Stimulated activated CD4-positive, alpha-beta T cell treated with anti-CD3 and anti-CD28 coated beads, Interleukin-4, amount 100 ng/mL, for 24 hours (primary cell): ENCODE measurements at places on chromosomes 13 and 19.

- DNase-seq, result no peak
Measured at GRCh38 chr13:64061649-64062048, 2646.0 kb upstream of the PCDH20 start.

DNA sequence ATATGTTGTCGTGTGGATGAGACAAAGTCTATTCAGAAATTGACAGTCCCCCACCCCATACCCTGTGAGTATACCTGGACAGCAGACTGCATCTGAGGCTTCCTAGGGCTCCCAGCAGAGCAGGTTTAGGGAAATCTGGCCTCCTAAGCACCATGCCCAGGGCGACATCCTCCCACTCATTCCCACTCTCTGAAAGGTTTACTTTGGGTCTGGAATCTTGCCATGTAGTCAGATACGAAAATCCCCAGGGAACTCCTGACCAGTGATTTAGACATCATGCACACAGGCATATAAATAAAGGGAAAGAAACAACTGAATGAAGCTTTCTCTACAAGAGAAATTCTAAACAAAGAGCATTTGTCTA, 717 bp upstream of the NALCN start:
- DNase-seq, result no peak

DNA sequence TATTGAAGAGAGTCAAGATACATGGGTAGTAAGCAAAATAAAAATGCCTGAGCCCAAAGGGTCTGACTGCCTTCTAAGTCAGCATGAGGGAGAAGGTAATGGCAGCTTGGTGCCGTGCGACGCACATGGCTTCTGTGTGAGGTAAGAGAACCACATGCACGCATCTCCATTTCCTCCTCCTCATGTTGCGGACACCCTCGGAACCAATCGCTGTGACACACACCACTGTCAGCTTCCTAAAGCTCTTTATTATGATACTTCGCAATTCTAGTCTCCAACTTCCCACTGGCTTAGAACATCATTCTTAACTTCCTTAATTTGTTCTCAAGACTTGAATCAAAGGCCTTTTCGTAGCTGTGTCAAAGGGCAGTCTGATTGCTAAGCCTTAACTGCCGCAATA, 170.1 kb downstream of the OXGR1 start:
- no peak for DNase-seq

- DNase-seq, result no peak
Measured at GRCh38 chr13:48316826-48317510, 13.4 kb downstream of the RB1 start.

DNA sequence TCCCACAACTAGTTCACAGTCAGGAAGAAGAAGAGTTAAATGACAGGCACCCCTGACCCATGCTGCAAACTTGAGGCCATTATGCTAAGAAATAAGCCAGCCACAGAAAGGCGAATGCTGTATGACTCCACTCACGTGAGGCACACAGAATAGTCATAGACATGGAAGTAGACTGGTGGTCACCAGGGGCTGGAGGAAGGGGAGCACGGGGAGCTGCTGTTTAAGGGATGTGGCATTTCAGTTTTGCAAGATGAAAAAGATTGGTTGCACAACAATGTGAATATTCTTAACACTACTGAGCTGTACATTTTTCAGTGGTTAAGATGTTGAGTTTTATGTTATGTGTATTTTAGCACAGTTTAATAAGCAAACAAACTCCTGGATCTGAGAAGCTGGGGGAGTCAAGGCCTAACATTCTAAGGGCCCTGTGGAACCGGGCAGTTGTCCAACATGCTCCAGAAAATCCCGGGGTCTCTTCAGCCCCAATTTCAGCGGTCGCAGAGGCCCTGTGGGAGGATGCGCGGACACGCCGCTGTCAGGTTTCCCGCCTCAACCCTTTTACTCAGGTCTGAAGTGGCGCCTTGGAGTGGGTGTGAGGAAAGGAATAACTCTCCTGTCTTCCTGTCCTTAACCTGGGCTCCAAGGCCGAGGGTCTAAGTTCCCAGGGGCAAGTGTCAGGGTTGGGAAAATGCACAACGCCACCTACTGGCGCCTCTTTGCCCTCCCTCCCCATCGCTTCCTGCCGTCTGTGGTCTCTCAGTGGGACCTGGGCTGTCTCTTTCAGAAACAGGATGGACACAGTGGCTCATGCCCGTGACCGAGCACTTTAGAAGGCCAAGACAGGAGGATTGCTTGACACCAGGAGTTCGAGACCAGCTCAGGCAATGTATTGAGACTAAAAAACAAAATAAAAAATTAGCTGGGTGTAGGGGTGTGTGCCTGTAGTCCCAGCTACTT, 4.4 kb upstream of the TMEM272 start:
- DNase-seq, result peak; percentile 28

GRCh38 chr19:35311901-35312665, 16.9 kb upstream of the CD22 start:
- no peak for DNase-seq

GRCh38 chr13:113364901-113365582, 1.1 kb upstream of the GRTP1 start:
- no peak for DNase-seq

DNA sequence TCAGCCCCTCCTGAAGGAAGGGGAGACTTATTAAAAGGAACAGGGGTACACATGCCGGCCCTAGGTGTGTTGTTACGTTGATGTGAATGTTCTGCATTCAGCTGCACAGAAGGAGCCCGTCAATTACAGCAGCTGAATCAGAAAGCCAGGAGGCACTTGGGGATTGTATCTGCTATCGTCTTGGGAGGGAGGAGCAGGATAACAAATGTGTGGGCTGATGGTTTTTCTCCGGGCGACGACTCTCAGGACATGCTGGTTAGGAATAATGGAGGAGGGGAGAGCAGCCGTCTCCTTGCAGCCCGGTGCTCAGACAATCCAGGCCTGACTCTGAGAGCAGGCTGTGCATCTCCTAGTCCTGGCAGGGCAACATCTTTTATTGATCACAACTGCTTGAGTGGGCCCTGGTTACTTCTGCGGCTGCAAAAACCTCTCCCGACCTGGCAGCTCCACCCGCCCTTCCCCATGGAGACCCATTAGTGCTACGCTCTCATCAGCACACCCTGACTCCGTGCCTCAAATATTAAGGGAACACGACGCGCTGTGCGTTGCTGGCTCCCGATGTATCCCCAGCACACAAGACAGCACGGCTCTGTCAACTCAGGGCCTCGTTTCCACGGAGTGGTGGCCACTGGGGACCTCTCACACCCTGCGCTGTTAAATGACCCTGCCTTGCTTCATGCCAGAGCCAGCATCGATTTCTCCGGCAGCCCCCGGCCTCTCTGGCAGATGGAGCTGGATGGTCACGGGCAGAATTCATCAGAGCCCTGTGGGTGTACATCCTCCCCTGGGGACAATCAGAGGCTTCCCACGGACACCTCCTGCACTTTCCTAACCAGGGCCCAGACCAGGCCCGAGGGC, 25.3 kb downstream of the PEPD start:
- no peak for DNase-seq

GRCh38 chr19:45147835-45148676, 12.7 kb downstream of the NKPD1 start:
- DNase-seq, result no peak

- DNase-seq, result no peak
Measured at GRCh38 chr19:47676811-47677210, 36.4 kb upstream of the EHD2 start.

DNA sequence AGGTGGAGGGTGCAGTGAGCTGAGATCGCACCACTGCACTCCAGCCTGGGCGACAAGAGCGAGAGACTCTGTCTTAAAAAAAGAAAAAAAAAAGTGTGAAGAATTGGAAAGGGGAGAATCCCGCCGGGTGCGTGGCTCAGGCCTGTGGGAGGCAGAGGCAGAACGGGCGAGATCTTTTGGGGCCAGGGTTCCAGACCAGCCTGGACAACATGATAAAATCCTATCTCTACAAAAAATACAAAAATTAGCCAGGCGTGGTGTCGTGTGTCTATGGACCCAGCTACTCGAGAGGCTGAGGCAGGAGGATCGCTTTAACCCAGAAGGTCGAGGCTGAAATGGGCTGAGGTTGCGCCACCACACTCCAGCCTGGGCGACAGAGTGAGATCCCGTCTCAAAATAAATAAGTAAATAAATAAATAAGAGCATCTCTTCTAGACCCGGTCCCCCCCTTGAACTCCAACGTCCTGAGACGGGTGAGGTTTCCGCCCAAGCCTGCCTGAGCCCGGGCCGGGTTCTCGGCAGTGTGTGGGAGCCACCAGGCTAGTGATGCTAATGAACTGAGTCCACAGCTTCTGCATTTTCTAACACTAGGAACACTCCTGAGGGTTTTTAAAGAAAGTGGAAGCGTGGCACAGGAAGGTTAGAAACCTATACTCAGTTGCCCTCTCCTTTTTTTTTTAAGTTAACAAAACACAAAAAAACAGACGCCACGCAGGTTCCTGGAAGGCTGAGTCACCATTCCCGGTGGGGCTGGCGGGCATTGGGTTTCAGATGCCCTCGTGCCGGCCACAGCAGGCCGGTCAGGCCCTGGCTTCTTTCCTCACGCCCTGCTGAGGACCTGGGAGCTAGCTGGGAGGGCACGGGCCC, 22.0 kb downstream of the GPX4 start:
- no peak for DNase-seq

DNA sequence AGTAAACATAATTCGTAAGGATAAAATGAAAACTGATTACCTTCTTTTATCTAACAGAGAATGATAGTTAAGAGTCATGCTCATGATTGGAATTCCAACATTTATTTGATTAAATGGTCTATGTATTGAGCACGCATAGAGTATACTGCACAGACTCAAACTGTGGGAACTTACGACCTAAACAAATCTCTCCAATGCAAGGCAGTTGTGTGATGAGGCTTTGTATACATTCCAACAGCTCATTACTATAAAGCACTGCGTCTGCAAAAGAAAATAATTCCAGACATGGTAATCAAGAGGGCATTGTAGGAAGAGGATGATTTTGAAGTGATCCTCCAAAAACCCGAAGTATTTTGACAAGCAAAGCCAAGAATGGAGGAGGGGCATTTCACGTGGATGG, 169.5 kb downstream of the NUFIP1 start:
- no peak for DNase-seq

- DNase-seq, result no peak
Measured at GRCh38 chr13:24888291-24888931, 124.4 kb downstream of the RNF17 start.

- DNase-seq, result no peak
Measured at GRCh38 chr19:13396250-13397080, 109.8 kb downstream of the CACNA1A start.

DNA sequence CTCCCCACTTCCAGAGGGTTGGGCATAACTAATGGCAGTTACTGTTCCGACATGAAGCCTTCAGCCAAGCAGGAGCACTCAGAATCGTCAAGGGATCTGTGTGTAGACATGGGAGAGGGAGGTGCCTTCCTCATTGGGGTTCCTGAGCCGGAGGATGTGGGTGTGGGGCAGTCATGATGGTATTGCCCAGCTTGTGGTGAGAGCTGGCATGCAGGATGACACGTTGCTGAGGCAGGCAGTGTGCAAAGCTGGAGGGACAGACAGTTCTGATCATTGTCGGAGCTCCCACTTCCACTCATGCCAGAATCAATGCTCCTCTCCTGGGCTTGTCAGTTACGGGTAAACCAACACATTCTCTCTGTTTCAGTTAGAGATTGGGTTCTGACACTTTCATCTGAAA, 83.9 kb upstream of the TSC22D1 start:
- DNase-seq, result no peak

DNA sequence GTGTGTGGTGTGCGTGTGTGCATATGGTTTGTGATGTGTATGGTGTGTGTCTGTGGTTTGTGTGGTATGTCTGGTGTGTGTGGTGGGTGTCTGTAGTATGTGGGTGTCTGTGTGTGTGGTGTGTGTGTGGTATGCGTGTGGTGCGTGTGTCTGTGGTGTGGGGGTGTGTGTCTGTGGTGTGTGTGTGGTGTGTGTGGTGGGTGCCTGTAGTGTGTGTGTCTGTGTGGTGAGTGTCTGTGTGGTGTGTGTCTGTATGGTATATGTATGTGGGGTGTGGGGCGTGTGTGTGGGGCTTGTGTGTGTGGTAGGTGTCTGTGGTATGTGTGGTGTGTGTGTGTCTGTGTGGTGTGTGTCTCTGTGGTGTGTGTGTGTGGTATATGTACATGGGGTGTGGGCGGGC, 300.7 kb downstream of the TEX29 start:
- DNase-seq, result no peak

GRCh38 chr13:91358387-91358782, 10.9 kb downstream of the MIR17HG start:
- no peak for DNase-seq

- DNase-seq, result no peak
Measured at GRCh38 chr13:60727140-60727539, 330.1 kb downstream of the TDRD3 start.

DNA sequence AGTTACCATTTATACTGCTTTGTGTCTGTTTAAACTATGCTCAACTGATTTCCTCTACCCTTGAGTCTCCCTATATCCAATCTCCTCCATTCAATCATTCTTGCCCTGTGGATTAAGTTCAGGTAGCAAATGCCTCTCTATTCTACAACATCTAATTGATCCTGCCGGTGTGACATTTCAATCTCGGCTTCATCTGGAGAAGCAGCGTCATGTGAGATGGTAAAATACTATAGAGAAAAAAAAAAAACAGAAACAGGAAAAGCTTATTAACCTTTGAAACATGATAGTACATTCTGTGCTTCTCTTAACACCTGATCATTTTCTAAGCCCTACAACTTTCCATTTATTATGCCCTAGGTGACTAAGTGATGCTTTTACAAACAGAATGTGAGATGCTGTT, 89.4 kb downstream of the KCTD12 start:
- no peak for DNase-seq

- no peak for DNase-seq
Measured at GRCh38 chr19:29311191-29311790, 98.3 kb upstream of the UQCRFS1 start.

DNA sequence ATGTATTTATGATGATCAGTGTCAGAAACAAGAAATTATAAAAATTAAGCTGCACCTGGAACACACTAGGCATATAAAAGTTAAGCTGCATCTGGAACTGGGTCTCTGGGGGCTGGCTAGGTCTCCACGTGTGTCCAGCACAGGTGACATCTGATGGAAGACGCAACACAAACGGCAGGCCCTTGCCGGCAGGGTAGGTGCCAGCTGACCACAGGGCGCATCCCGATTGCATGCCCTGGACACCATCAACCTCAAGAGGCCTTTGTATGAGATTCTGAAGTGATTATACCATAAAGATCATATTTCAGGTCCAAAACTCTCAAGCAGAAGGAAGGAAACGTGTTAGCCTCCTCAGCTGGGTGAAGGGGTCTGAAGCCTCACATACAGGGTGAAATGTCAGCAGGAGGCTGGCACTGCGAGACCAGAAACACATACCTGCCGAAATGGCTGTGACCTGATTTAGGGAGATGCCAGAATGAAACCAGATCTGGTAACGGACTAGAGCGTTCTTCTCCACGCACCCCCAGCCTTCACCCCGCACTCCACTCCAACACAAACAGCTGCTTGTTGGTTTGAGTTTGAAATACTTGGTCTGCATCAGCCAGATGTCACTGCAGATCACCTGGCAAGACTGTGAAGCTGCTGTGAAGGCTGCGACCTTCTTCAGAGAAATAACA, 37.3 kb downstream of the COL4A1 start:
- no peak for DNase-seq

DNA sequence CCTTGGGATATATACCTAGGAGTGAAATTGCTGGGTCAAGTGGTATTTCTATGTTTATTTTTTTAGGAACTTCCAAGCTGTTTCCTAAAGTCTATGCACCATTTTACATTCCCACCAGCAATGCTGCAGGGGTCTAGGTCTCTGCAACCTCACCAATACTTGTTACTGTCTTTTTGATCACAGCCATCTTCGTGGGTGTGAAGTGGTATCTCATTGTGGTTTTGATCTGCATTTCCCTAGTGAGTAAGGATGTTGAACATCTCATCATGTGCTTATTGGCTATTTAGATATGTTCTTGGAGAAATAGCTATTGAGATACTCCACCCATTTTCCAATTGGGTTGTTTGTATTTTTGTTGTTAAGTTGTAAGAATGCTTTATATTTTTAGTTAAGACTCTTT, 2.7 kb downstream of the OR10H2 start:
- no peak for DNase-seq
